PC-9 (cell line): ENCODE measurements at places on chromosomes 7 and 10.

DNA sequence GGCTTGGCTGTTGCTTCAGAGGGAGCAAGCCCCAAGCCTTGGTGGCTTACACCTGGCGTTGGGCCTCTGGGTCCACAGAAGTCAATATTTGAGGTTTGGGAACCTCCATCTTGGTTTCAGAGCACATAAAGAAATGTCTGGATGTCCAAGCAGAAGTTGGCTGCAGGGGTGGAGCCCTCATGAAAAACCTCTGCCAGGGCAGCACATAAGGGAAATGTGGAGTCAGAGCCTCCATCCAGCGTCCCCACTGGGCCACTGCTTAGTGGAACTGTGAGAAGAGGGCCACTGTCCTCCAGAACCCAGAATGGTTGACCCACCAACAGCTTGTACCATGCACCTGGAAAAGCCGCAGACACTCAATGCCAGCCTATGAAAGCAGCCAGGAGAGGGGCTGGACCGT is 573.5 kb upstream of the ZWINT start:
- no peak for DNase-seq

DNA sequence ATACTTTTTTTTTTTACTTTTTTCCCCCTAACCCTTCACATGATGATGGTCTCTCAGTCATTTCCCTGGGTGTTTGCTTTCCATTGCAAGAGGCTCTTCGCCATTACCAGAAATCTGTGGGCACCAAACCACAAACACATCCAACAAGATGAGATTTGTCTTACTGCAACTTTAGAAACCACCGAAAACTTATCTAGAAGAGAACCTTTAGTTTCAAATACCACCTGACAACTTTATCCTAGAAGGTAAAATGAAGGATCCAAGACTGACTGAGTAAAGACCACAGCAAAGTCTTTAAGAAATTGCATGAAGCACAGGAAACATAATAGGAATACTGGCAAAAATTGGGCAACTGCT is 363.3 kb upstream of the MBL2 start:
- DNase-seq = no peak

- DNase-seq = no peak
Measured at GRCh38 chr10:11180228-11180627, 162.6 kb downstream of the CELF2 start.

- no peak for DNase-seq
Measured at GRCh38 chr10:117590101-117590875, 47.7 kb downstream of the EMX2 start.

DNA sequence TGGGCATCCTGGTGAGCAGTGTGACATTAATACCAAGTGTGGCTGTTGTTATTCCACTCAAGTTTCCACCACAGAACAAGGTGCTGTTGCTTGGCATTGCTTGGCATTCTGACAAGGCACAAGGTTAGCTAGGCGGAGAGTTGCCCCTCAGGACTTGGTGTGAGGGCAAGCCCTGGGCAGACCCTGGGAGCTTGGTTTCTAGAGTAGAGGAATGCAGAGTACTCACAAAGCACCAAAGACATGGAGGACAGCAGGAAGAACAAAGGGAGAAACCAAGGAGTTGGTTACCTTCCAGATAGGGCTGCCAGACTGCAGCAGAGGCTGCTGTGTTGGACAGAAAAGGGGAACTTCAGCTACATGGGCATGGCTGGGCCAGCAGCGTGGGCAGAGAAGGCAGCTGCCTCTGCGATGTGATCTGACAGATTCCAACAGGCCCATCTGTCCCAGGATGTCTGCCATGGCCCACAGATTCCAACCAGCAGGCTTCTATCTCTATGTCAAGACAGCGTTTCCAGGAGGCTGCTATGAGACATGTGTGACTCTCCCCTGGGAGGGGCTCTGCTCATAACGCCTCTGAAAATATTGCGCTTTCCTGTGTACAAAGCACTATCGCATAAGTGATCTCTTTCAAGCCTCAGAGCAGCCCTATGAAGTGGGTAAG is 1.8 kb downstream of the GOLGA7B start:
- no peak for DNase-seq

- no peak for DNase-seq
Measured at GRCh38 chr7:124201768-124202349, 169.0 kb upstream of the TMEM229A start.

GRCh38 chr7:141915565-141915964 is 634 bp upstream of the OR9A4 start:
- DNase-seq = peak; percentile 87

- no peak for DNase-seq
Measured at GRCh38 chr7:16571941-16572340, 45.3 kb downstream of the LRRC72 start.

DNA sequence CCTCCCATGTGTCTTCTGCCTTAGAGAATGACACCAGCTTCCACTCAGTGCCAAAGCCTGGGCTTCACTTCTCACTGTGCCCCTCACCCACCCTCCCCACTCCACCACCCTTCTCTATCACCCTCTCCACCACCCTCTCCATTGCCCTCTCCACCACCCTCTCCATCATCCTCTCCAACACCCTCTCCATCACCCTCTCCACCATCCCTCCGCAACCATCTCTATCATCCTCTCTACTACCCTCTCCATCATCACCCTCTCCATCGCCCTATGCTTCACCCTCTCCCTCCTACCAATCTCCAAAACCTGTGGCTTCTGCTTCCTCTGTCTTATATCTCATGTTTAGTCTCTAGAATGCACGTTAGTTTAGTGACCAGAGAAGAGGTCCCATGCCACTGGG is 91.0 kb upstream of the TMEM72 start:
- no peak for DNase-seq

GRCh38 chr10:95363303-95363912 is 72.6 kb upstream of the PDLIM1 start:
- peak; percentile 43 for DNase-seq

- no peak for DNase-seq
Measured at GRCh38 chr10:28250782-28251181, 52.1 kb downstream of the MPP7 start.
